ENCODE measurements at places on chromosomes 4 and X.

GRCh38 chrX:112760697-112761096 is 79.9 kb downstream of the AMOT start:
- H3K27me3 ChIP-seq = peaks cover 41% of the 10 kb centered on the region
- no peak overlapping the region for H3K4me3 ChIP-seq
- no peak overlapping the region for H3K27ac ChIP-seq
- no peaks in the 10 kb centered on the region for H3K36me3 ChIP-seq
- H3K4me1 ChIP-seq = no peaks in the 10 kb centered on the region

GRCh38 chrX:9555354-9555753 is 90.5 kb downstream of the TBL1X start:
- no peak overlapping the region for H3K27ac ChIP-seq
- no peak overlapping the region for H3K4me3 ChIP-seq
- DNase-seq = peak; percentile 39
- no peaks in the 10 kb centered on the region for H3K4me1 ChIP-seq
- no peaks in the 10 kb centered on the region for H3K36me3 ChIP-seq
- H3K27me3 ChIP-seq = no peaks in the 10 kb centered on the region

DNA sequence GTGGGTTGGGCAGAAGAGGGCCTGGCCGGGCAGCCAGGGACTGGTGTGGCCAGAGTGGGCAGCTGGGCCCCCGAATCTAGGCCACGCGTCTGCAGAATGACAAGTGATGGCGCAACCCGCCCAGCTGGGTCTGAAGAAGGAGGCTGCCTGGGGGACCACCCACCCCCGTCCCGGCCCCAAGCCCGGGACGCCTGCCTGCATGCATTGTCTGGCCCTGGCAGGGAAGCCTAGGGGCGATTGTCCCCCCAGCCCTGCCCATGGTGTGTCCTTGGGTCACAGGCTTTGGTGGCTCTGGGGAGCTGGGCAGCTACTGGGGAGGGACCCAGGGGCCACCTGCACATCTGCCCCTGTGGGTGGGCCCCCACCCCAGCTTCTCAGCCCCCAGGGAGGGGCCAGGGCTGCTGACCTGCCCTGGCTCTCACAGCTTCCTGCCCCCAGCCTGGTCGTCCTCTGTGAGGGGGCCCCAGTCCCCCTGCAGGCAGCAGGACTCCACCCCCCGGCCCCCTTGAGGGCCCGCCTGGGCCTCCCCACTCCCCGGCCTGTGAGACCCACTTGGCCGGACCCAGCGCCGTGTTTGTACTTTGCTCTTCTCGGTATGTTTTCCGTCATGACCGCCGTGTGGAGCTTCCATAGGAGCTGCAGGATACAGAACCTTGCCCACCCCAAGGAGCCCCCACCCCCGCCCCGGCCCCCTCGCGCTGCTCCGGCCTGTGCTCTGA is 4.9 kb downstream of the FGFR3 start:
- no peak overlapping the region for H3K27ac ChIP-seq
- H3K4me3 ChIP-seq = no peak overlapping the region
- no peaks in the 10 kb centered on the region for H3K27me3 ChIP-seq
- H3K4me1 ChIP-seq = no peaks in the 10 kb centered on the region
- no peaks in the 10 kb centered on the region for H3K36me3 ChIP-seq

DNA sequence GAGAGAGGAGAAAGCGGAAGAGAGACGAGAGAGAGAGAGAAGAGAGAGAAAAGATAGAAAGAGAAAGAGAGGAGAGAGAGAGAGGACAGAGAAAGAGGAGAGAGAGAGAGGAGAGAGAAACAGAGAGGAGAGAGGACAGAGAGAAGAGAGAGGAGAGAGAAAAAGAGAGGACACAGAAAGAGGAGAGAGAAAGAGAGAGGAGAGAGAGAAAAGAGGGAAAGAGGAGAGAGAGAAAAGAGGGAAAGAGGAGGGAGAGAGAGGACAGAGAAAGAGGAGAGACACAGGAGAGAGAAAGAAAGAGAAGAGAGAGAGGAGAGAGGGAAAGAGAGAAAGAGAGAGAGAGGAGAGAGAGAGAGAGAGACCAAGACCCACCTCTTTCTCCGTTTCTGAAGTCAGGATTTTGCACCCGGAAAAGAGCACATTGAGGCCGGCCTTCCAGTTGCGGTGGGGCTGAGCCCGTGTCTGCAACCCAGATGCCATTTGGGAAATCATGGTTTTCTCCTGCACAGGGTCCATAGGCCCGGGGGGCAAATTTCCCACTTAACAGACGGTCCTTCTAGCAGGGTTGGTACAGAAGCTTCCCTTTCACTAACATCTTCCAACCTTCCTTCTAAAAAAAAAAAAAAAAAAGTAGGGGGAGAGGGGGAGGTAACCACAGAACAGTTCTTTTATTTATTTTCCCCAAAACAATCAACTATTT is 60.9 kb downstream of the CRLF2 start:
- no peaks in the 10 kb centered on the region for H3K4me1 ChIP-seq
- no peak overlapping the region for H3K27ac ChIP-seq
- H3K27me3 ChIP-seq = peaks cover 22% of the 10 kb centered on the region
- no peaks in the 10 kb centered on the region for H3K36me3 ChIP-seq
- DNase-seq = no peak
- H3K4me3 ChIP-seq = no peak overlapping the region

- H3K36me3 ChIP-seq = no peaks in the 10 kb centered on the region
- peak; percentile 91 for DNase-seq
- no peak overlapping the region for H3K4me3 ChIP-seq
- H3K27me3 ChIP-seq = no peaks in the 10 kb centered on the region
Measured at GRCh38 chr4:74531963-74532794, 87.2 kb downstream of the AREG start.

DNA sequence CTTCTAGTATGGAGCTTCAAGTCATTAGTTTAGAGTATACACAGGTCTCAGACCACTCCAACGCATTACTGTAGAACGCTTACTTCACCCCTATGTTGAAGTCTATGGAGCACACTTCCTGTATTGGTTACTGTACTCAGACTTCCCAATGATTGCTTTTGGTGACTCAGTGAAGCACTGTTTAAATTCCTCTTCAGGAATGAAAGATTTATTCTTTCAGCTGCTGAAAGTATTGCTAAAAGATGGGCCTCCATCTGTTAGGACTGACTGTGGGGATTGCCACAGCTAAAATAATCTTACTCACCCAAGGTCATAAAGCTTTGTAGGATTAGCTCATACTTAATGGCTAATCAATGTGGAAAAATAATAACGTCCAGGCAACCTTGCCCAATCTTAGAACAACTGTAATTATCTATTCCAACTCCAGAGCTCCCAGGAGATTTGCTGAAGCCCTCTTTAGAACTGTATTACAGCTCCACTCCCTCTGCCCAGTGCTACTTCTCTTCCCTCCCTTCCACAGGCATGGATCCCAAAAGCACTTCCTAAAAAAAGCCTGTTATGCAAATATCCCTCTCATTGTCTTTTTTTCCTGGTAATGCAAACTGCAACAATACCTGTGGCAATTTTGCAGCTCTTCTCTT is 281.9 kb upstream of the HS3ST1 start:
- no peaks in the 10 kb centered on the region for H3K36me3 ChIP-seq
- no peaks in the 10 kb centered on the region for H3K4me1 ChIP-seq
- no peak for DNase-seq
- H3K27me3 ChIP-seq = no peaks in the 10 kb centered on the region
- H3K27ac ChIP-seq = no peak overlapping the region
- no peak overlapping the region for H3K4me3 ChIP-seq

GRCh38 chr4:125045311-125045710 is 269.4 kb upstream of the FAT4 start:
- H3K4me3 ChIP-seq = no peak overlapping the region
- H3K27ac ChIP-seq = peak overlapping the region; percentile 35
- H3K36me3 ChIP-seq = no peaks in the 10 kb centered on the region
- no peaks in the 10 kb centered on the region for H3K27me3 ChIP-seq
- no peak for DNase-seq

- no peak overlapping the region for H3K27ac ChIP-seq
- DNase-seq = peak; percentile 39
- peaks cover 73% of the 10 kb centered on the region for H3K36me3 ChIP-seq
- H3K27me3 ChIP-seq = no peaks in the 10 kb centered on the region
Measured at GRCh38 chrX:20128670-20129069, 12.0 kb upstream of the MAP7D2 start.

- H3K4me1 ChIP-seq = no peaks in the 10 kb centered on the region
- H3K27ac ChIP-seq = no peak overlapping the region
- no peak for DNase-seq
- no peaks in the 10 kb centered on the region for H3K36me3 ChIP-seq
- H3K27me3 ChIP-seq = peaks cover 86% of the 10 kb centered on the region
- no peak overlapping the region for H3K4me3 ChIP-seq
Measured at GRCh38 chrX:40526412-40526811, 54.4 kb upstream of the ATP6AP2 start.

DNA sequence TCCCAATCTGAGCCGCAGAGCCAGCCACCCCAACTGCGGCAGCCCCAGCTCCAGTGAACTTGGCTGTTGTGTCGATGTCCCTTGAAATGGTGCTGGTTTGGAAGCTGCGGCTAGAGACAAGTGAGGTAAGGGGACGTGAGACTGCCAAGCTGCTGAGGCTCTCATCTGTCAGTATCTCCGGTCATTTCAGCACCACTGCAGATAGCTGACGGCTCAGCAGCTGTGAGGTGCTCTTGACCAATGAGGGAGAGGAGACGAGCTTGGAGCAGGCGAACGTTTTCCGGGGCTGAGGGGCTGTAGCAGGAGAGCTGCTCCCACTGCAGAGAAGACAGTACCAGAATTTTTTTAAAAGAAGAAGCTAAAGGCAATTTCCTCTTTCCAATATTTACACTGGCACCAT is 175.5 kb upstream of the CASK start:
- no peaks in the 10 kb centered on the region for H3K36me3 ChIP-seq
- no peak for DNase-seq
- no peaks in the 10 kb centered on the region for H3K4me1 ChIP-seq
- H3K4me3 ChIP-seq = no peak overlapping the region
- H3K27ac ChIP-seq = no peak overlapping the region
- peaks cover 81% of the 10 kb centered on the region for H3K27me3 ChIP-seq

- H3K36me3 ChIP-seq = no peaks in the 10 kb centered on the region
- peak; percentile 26 for DNase-seq
- H3K4me1 ChIP-seq = peaks cover 13% of the 10 kb centered on the region
Measured at GRCh38 chrX:53711436-53711835, 24.9 kb upstream of the HUWE1 start.

- no peaks in the 10 kb centered on the region for H3K4me1 ChIP-seq
- no peak overlapping the region for H3K27ac ChIP-seq
- H3K36me3 ChIP-seq = no peaks in the 10 kb centered on the region
- DNase-seq = no peak
- H3K27me3 ChIP-seq = no peaks in the 10 kb centered on the region
- H3K4me3 ChIP-seq = no peak overlapping the region
Measured at GRCh38 chr4:66034262-66034661, 364.0 kb upstream of the EPHA5 start.

- H3K27me3 ChIP-seq = no peaks in the 10 kb centered on the region
- DNase-seq = no peak
- no peak overlapping the region for H3K4me3 ChIP-seq
Measured at GRCh38 chrX:2784026-2784425, 32.2 kb downstream of the XG start.

DNA sequence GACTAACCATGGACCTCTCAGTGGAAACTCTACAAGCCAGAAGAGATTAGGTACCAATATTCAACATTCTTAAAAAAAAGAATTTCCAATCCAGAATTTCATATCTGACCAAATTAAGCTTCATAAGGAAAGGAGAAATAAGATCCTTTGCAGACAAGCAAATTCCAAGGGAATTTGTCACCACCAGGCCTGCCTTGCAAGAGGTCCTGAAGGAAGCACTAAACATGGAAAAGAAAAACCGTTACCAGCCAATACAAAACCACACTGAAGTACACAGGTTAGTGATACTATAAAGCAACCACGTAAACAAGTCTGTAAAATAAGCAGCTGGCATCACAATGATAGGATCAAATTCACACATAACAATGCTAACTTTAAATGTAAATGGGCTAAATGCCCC is 156.6 kb downstream of the FAM13A start:
- H3K27ac ChIP-seq = peak overlapping the region; percentile 59
- H3K4me3 ChIP-seq = no peak overlapping the region
- peak; percentile 28 for DNase-seq

DNA sequence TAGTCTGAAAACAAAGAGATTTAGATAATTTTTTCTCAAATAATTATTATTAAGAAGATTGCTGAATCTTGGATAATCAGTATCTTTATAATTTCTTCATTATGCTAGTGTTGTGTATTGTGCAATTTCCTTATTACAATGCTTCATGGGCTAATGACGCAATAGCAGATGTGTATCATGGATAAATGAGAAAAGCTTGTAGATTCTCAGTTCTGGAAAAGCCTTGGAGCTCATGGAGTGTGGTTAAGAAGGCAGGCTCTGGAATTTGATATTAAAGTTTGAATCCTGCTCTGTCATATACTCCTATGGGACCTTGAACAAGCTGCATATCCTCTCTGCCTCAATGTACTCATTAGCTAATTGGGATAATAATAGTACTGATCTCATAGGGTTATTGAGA is 18.9 kb upstream of the CXCL8 start:
- peaks cover 41% of the 10 kb centered on the region for H3K4me1 ChIP-seq
- no peak overlapping the region for H3K4me3 ChIP-seq
- no peaks in the 10 kb centered on the region for H3K27me3 ChIP-seq
- peak overlapping the region; percentile 78 for H3K27ac ChIP-seq
- peaks cover 8% of the 10 kb centered on the region for H3K36me3 ChIP-seq

- DNase-seq = peak; percentile 25
- H3K4me3 ChIP-seq = no peak overlapping the region
- no peaks in the 10 kb centered on the region for H3K36me3 ChIP-seq
- peaks cover 82% of the 10 kb centered on the region for H3K27me3 ChIP-seq
Measured at GRCh38 chrX:102129473-102129872, 4.0 kb downstream of the TCEAL2 start.

DNA sequence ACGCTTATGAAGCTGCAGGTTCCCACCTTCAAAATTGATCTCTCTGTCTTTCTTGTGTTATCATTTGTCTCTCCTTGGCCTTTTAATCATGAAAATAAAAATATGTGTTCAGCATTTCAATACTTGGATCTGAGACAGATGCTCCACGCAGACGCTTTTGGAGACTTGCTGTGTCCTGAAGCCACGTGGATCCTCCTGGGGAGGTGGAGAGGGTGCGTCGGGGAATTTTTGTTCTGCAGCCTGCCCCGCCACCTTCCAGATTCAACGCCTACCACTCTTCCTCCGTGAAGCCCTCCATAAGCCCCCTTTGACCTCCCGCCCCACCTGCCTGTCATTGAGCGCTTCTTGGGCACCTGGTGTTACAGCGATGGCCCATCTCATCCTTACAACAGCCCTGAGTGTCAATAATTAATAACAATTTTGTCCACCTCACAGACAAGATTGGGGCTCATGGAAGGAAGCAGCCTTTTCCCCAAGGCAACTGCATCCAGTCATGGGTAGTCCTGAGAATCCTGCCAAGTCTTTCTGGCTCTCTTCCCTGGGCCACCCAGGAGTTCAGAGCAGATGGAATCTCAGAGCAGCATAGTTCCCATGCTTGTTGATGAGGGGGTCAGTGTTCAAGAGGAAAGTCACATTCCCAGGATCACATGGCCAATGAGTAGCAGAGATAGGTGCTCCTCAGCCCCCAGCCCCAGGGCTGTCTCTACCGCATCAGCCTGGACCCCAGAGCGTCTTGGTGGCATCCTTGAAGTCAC is 172.6 kb upstream of the PSAPL1 start:
- H3K4me3 ChIP-seq = no peak overlapping the region
- H3K36me3 ChIP-seq = no peaks in the 10 kb centered on the region
- no peak for DNase-seq
- H3K27ac ChIP-seq = no peak overlapping the region
- H3K27me3 ChIP-seq = peaks cover 21% of the 10 kb centered on the region
- no peaks in the 10 kb centered on the region for H3K4me1 ChIP-seq

Data from MCF 10A (cell line).